ENCODE measurements at places on chromosomes 5 and 9. TPM values are rescaled to one million over a fixed set of nuclear protein-coding genes. Genes with fewer than 3 reads are reported as not detected.

DNA sequence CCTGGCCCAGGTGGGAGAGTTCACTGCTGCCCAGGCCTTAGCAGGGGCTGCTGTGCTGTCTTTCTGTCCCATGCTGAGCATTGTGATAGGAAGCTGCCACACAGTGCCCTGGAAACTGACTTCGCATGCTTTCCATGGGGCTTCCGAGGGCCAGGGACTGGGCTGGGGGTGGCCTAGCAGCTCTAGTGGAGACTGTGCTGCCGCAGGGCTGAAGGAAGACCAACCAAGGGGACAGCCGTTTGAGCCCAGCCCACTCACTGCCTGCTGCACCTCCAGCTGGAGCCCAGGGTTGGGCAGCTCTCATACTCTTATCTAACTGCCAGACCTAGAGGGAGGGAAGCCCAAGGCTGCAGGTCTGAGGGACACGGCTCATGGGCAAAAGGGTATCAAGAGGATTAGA is 79.2 kb downstream of the RGS3 start:
- no peak for DNase-seq

- DNase-seq, result no peak
Observed at GRCh38 chr5:30607301-30607894, 586.1 kb upstream of the CDH6 start.

DNA sequence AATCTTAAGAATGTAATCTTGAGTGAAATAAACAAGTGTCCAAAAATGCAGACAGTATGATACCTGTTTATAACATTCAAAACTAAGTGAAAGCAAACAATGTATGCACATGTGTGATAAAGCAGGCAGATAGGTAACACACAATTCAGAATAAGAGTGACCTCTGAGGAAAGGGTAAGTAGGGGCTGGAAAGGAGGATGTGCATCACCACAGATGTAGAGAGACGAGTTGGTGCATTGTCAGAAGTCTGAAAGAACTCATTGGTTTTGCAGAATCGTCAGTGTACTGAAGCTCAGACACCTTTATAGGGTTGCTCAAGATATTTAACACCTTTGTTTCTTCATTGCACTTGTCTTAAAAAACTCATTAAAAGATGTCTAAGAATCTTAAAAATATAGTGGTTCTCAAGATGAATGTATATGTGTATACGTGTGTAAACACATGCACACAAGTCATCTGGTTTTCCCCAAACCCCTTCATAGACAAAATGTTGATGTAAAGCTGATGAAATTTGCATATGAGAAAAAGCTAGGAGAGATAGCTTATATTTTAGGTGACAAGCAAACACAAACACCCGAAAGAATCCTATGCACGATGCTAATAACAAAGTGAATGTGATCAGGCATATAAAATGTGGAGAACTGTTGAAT is 197.6 kb upstream of the MEF2C start:
- no peak for DNase-seq

GRCh38 chr5:43412156-43412555 is at the start of gene CCL28:
TSS of gene CCL28 (minus strand) at chr5:43412391. CDS start at chr5:43412316, 75 bp downstream.
- no peak for DNase-seq

- no peak for DNase-seq
Observed at GRCh38 chr9:116686135-116686534, 970 bp upstream of the TRIM32 start.

Gene NR2F1-AS1
- total RNA-seq, result 10.9 TPM

Gene SPINK1
- total RNA-seq, result not detected
